Adrenal gland (tissue), 19 donors: ENCODE measurements at places on chromosomes 3 and 15. TPM values are rescaled to one million over a fixed set of nuclear protein-coding genes. Genes with fewer than 3 reads are reported as not detected.

The POTEB gene
- not detected for total RNA-seq

The SST gene
- total RNA-seq = 3.0 TPM

The ICE2 gene
- 23.1 TPM for total RNA-seq

The FOXB1 gene
- not detected for total RNA-seq

The CCNB2 gene
- 0.88 TPM for total RNA-seq

The C3orf52 gene
- total RNA-seq = 1.2 TPM

The CPNE9 gene
- 1.8 TPM for total RNA-seq

The CKMT1A gene
- 1.8 TPM for total RNA-seq

The TRPM1 gene
- total RNA-seq = not detected

The VPS13C gene
- 55.9 TPM for total RNA-seq

The P2RY14 gene
- total RNA-seq = not detected

The IGF2BP2 gene
- 14.0 TPM for total RNA-seq

The MRPL3 gene
- 76.7 TPM for total RNA-seq

The NR2E3 gene
- 0.17 TPM for total RNA-seq

The NDN gene
- 83.1 TPM for total RNA-seq

The RIOX2 gene
- 8.4 TPM for total RNA-seq

The MYL3 gene
- not detected for total RNA-seq

The TMEM266 gene
- total RNA-seq = 1.3 TPM

The SLC28A1 gene
- total RNA-seq = not detected

The TTC21A gene
- 12.1 TPM for total RNA-seq

The ISLR gene
- 8.3 TPM for total RNA-seq

The GP5 gene
- 0.11 TPM for total RNA-seq

The SEC61A1 gene
- 213 TPM for total RNA-seq

The MOBP gene
- total RNA-seq = not detected

The GPR87 gene
- total RNA-seq = not detected

The C3orf49 gene
- not detected for total RNA-seq

The LARP6 gene
- total RNA-seq = 4.9 TPM

The MEX3B gene
- total RNA-seq = 1.1 TPM

The MESP1 gene
- total RNA-seq = 3.9 TPM

The C3orf85 gene
- not detected for total RNA-seq
